NCI-H510A treated with DMSO at 0.1 percent for 48 hours (cell line): ENCODE measurements at places on chromosomes 6 and 20.

GRCh38 chr6:38113825-38114576 lies 294.5 kb downstream of the ZFAND3 start:
- DNase-seq: no peak

- DNase-seq: no peak
These were observed 7.8 kb downstream of the DLGAP4 start for GRCh38 chr20:36313926-36314325.

DNA sequence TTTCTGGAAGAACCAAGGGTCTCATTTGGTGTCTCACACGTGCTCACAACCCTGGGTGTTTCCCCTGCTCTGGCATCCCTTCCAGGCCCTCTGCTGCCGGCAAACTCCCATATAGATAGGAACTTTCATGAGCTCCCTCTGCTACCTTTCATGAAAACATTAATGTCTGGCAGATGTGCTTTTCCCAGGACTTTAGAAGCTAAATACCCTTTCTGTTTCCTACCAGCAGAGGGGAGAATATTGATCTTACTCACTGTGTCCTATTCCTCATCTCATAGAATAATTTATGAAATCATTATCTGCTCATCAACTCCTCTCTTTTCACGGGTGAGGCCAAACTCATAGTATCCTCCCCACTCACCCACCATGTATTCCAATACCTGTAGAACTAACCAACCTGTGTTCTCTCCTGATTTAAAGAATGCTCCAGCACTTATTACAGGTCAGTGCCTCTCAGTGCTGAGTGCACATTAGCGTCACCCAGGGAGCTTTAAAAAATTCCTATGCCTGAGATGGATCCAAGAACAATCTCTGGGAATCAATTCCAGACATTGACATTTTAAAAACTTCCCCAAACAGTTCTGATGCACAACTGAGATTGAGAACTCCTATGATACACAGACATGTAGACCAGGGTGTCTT lies 298.5 kb upstream of the JAG1 start:
- DNase-seq: no peak

- no peak for DNase-seq
These were observed 5.5 kb downstream of the PDCD2 start for GRCh38 chr6:170578909-170579308.
